Activated CD4-positive, alpha-beta T cell treated with anti-CD3 and anti-CD28 coated beads for 24 hours (primary cell): ENCODE measurements at places on chromosomes 3 and 15.

GRCh38 chr15:67322481-67322880 lies 67.9 kb downstream of the IQCH start:
- no peak for DNase-seq

GRCh38 chr3:46375814-46376213 lies 5.1 kb downstream of the CCR5 start:
- DNase-seq = no peak

- DNase-seq = no peak
These were observed 57.1 kb downstream of the TP63 start for GRCh38 chr3:189688262-189688661.

DNA sequence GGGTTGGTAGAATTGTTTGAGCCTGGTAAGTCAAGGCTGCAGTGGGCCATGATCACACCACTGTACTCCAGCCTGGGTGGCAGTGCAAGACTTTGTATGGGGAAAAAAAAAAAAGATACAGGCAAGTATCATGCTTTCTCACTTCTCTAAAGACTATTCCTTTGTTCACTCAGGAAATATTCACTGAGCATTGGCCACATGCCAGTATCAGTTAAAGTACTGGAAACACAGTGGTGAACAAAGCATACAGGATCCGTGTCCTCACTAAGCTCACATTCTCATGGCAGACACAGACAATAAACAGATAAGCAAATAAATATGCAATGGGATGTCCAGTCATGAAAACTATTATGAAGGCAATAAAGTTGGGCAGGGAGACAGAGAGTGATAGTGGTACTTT lies 5.1 kb upstream of the MTHFS start:
- DNase-seq = no peak

GRCh38 chr15:32953533-32953910 lies 235.7 kb downstream of the GREM1 start:
- DNase-seq = no peak

GRCh38 chr3:163671201-163671600 lies 1407.1 kb downstream of the SI start:
- no peak for DNase-seq

DNA sequence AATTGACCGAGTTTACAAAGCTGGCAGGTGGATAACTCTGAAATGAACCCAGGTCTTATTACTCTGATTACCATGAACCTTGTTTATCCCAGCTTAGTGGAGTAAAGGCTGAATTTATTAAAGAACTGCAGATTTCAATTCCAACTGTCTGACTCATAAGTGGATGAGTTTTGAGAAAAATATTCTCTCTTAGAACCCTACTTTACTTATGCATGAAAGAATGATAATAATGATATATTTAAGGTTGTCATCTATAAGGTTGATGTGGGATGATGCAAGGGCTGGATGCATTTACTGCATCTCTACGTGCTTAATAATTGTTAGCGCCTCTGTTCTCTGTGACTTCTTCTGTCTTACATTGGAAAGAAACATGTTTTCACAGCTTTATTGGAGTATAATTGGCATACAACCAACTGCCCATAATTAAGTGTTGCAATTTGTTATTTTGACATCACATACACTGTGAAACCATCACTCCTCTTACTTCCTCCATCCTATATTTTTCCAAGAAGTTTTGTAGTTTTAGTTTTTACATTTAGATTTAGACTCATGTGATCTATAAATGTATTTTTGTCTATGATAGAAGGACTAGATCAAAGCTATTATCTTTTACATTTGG lies 771.2 kb upstream of the ARRDC4 start:
- DNase-seq = no peak

GRCh38 chr3:25423780-25424588 lies 4.1 kb upstream of the RARB start:
- DNase-seq = no peak

DNA sequence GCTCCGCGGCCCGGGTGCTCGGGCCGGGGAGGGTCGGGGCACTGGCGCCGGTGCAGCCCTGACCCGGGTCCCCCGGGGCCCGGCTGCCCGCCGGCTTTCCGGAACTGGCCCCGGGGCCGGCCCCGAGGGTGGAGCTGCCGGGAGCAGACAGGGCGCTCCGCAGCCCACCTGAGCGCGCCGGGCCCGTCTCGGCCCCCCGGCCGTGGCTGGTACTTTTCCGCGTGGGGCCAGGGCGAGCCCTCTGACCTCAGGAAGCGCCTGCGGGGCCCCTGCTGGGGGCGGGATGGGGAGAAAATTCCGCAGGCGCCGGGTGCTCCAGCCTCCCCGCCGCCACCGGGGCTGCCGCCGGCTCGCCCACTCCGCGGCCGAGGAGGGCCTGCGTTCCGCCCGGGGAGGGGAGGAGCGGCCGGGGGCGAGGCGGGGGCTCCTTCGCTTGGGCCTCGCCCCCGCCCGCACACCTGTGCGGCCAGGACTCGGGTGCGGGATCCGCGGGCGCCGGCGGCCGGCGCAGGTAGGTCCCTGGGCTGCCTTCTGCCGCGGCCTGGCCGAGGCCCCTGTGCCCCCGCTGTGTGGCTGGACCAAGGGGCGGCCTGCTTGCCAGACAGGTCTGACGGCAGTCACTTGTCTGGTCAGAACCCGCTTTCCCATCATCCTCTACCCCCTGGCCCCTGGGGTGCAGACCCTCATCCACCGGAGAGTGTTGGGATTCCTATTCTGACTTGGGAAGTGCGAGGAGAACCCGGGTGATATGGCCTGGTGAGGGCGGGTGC lies 3.5 kb downstream of the FURIN start:
- DNase-seq = no peak

- no peak for DNase-seq
These were observed 1.1 kb downstream of the PLSCR2 start for GRCh38 chr3:146468234-146468633.

DNA sequence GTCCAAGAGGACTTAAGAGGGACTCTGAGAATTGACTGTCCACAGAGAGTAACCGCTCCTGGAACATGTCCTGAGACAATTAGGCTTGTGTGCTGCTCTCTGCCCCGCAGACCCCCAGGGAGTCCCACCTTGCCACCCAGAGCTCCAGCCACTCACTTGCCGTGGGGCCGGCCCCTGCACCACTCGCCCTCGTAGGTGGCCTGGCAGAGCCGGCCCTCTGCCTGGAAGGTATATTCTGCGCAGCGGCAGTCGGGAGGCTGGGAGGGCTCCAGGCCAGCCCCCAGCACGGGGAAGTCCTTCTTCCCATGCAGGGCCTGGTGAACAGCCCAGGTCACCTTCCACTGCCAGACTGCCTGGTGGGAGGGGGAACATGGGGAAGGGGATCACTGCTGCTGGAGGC lies 10.5 kb downstream of the ALS2CL start:
- DNase-seq = no peak

- DNase-seq = no peak
These were observed 41.1 kb upstream of the GNB5 start for GRCh38 chr15:52232327-52232726.

GRCh38 chr3:66107855-66108254 lies 69.1 kb upstream of the MAGI1 start:
- no peak for DNase-seq

DNA sequence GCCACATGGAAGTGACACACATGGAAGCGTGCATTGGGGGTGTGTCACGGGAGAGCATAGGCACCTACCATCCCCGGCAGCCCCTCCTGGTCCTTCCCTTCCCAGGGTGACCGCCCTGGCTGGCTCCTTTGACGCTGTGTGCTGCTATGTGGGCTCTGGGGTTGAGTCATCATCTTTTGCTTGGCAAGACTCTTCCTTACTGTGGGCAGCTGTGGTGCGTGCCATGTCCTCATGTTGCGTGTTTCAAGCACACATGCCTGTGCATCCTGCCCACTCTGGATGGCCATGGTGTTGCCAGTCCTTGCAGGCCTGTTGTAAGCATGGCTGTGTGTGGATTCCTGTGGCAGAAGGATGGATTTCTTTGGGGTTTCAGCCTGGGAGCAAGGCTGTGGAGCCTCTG lies 14.0 kb downstream of the PLXNA1 start:
- no peak for DNase-seq

- DNase-seq = no peak
These were observed 61.4 kb downstream of the CHCHD6 start for GRCh38 chr3:126765187-126766069.

DNA sequence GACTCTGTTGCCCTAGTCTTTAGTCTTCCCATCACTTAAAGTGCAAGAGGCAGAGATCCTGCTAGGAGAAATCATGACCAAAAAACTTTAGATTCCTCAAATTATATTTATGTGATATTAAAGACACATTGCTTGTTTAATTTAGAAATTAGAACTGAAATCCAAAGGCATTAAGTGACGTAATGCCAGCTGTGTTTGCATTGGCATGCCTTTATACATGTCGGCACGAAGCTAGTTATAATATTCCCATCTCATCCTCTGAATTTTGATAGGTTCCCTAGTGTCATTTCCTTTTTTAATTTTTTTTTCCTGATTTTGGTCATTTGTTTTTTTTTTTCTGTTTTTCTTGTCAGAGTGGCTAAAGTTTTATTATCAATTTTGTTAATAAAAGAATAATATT lies 203.5 kb upstream of the ZBTB20 start:
- DNase-seq = no peak

GRCh38 chr3:53222183-53222901 lies 33.5 kb downstream of the TKT start:
- no peak for DNase-seq

GRCh38 chr3:1138036-1138435 lies 45.2 kb downstream of the CNTN6 start:
- DNase-seq = no peak

- DNase-seq = no peak
These were observed 291.2 kb upstream of the TBC1D5 start for GRCh38 chr3:18033581-18034108.

- DNase-seq = no peak
These were observed 89.3 kb upstream of the CCDC80 start for GRCh38 chr3:112730210-112730609.

- no peak for DNase-seq
These were observed 651 bp downstream of the UBA3 start for GRCh38 chr3:69079269-69080159.

DNA sequence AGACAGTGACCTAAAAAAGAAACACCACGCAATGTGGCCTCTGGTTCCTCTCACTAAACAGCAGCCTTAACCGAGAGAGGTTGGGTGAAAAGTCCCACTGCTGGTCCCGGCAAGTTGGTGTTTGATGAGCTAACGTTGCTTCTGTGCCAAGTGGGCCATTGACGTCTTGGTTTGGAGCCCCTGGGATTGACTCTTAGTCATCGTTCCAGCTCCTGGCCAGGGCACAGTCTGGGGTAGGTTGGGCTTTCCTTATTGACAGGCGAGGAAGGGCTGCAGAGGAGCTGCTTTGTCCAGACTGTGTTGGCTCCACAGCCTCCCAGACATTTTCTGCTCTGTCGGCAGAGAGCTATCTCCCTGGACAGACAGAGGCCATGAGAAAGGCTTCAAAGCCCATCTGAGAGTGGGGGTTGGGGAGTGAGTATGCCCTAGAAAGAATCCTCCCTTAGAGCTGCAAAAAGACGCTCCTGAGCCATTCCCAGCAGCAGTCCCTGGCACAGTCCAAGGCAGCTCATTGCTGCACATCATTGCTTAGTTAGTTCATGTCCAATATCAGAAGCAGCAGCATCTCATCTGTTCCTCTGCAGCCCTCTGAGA lies 28.6 kb upstream of the C3orf80 start:
- DNase-seq = no peak

DNA sequence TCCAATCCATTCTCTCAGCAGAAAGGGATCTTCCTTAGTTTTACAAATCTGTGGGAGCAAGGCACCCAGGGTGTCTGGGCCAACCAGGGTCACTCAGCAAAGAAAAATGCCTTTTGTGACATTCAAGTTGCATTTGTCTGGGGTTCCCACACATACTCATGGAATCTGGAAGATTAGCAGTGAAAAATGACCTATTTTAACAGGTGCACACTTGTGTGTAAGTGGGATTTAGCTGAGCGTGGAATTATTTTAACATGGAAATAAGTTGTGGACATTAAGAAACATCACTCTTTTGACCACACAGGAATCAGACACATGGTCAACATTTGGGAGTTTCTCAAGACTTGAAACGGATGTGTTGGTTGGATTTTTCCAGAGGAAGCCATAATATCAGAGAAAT lies 234.9 kb downstream of the OPA1 start:
- no peak for DNase-seq

- DNase-seq = no peak
These were observed 94.2 kb upstream of the ACP3 start for GRCh38 chr3:132222868-132223538.
